HepG2 (cell line): ENCODE measurements at places on chromosomes 7 and 10.

DNA sequence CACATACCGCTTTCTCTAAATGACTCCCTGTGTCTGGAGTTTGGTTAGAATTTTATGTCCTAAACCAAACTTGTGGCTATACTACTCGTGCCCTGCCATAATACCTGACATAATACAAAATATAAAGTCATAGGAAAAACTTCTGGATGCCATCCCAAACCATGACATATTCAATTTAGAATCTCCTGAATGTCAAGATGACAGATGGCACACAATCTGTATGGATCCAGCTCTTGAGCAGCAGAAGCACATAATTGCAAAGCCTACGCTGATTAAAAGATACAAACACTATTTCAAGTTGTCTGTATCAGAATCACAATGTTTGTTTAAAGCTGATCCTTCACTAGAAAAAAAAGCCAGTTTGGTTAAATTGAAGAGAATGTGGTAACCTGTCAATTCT, 22.4 kb upstream of the CDC14C start:
- DNase-seq = no peak

GRCh38 chr10:88090568-88091214, 227.3 kb downstream of the PTEN start:
- no peak for DNase-seq

DNA sequence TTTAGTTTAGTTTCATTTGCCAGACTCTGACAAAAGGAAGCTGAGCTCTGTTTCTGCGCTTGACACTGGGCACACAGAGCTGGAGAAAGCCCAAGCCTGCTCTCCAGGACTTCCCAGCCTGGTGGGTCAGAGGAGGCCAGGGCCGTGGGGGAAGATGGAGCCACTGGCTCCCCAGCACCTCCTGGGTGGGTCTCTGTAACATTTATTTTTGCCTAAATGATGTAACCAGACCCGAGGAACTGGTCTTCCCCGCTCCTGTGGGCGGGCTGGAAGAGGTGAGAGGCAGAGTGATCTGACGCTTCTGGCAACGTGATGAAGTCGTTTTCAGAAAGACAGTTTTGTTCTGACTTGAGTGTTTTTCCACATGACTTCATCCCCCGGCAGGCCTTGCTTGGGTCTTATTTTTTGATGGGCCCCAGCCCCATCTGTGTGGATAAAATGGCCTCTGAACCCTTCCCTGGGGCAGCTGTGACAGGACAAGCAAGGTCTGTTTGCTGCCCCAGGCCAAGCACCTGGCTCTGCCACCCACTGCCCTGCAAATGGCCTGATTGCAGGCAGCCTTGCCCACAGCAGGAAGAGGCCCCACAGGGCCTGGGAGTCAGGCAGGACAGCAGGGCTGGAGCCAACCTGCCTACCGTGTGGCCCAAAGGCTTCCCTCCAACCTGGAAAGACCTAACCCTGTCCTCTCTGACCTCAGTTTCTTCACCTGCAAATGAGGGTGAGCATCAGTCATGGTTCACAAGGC, 304.9 kb upstream of the ZMIZ1 start:
- DNase-seq = no peak

DNA sequence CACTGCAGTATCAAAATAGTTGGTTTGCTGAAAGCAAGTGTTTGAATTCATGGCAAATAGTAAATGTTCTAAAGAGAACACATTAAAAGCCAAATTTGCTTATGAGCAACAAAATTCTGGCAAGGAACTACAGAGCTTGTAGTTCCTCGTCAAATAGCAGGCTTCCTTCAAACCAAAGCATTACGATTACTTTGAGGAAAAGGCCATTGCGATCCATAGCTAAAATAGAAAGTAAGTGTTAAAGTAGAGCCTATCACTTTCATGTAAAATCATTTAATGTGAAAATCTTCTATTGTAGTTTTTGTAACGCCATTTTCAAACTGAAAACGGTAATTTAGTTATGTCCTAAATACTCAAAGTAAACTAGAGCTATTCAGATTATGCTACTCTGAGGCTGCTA, 20.1 kb downstream of the CACNA2D1 start:
- no peak for DNase-seq

GRCh38 chr7:42686594-42687156, 225.2 kb downstream of the C7orf25 start:
- DNase-seq = no peak

GRCh38 chr10:133400624-133401424, 6.9 kb downstream of the MTG1 start:
- DNase-seq = no peak

DNA sequence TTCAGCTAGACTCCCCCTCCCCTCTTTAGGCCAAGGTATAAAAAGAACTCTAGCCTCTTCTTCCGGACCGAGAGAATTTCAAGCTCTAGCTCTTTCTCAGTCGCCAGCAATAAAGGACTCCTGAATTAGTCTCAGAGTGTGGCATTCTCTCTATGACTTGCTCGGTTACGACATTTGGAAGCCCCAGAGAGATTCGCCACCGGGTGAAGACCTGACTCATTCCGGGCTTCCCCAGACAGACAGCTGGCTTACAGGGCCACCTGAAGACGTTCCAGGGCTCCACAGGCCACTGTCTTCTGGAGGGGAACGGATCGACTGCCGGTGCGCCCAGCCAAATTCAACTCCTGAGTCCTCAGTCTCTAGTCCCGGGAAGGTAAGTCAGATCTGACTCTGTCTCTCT, at the start of gene AKR1B15:
Gene AKR1B15, plus strand, starts transcription at position 234 of the 400 bp plus-strand sequence. CDS start 15,510 bp downstream, outside the sequence.
- no peak for DNase-seq

DNA sequence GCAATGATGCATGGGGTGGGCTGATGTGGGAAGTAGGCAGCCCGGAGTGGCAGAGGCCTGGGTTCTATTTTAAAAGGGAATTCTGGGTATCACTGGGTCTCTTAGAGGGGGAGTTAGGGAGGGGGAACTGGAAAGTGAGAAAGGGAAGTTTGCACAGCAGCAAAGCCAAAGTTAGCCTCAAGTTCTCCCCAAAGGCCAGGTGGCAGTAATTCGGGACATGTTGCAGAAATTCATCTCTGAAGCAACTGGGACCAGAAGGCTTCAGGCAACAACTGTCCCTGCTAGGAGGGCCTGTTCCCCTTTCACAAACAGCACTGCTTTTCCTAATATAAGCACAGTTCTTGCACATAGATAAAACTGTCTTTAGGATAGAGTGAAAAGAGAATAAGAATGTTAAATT, 67.4 kb downstream of the NOD1 start:
- DNase-seq = no peak

- no peak for DNase-seq
Observed at GRCh38 chr7:102836977-102837376, 75.8 kb upstream of the LRRC17 start.

GRCh38 chr7:75721426-75721825, 17.3 kb downstream of the HIP1 start:
- no peak for DNase-seq

- DNase-seq = no peak
Observed at GRCh38 chr7:135801877-135802276, 53.3 kb upstream of the FAM180A start.

DNA sequence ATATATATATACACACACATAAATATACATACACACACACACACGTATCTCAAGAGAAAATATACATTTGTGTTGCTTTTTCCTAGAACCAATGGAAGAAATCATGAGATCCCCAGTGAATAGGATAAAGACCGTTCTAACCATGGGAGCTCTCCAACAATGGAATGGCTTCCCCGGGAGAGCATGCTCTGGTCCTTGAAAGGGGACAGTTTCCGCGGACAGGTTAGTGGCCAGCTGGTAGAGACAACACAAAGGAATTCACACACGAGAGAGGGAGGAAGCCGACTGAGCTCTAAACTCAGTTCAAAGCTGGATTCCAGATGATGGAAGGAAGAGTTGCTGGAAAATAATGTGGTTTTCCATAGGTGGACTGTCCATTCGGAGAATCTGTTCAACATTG, 72.7 kb downstream of the SLC37A3 start:
- no peak for DNase-seq

GRCh38 chr7:96836456-96836855, 126.8 kb upstream of the SEM1 start:
- DNase-seq = no peak

DNA sequence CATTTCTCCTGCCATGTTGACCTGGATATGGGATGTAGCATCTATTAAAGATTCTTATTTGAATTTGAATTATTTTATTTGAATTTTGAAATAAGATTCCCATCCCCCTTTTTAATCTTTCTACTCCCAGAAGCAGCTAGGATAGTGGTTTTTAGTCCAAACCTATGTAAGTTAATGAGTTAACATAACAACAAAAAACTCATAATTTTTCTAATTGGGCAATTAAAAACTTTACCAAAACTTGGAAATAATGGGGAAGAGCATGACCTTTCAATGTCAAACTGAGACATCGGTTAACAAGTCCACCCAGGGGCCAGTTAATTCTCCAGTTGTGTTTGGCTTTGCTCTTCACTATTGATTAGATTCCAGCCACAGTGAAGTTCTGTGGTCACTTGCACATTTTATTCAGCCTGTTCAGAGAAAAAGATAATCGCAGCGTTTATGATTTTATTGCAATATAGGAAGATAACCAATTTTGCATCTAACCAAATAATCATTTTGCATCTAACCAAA, 1.2 kb upstream of the FAM13C start:
- DNase-seq = no peak

DNA sequence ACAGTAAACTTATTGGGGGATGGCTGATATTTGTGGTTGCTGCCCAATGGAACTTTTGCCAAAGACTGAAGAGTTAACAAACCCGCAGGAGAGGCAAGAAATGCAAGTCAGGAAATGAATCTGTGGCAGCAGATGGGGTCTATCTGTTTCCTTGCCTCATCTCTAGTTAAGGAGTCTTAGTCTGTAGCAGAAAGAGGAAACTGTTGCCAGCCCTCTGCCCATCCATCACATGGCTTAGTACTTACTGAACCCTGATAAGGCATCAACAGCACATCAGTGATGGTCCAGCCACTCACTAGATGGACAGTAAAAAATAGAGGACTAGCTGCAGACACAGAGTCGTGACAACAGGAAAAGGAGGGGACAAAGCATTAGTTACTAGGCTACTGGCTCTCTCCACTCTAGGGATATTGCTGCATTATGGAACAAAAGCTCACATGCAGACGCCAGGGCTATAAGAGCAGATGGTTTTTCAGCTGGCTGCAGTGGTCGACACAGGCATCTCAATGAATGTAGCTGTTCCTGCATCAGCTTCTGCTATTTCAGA, 614.7 kb downstream of the PARD3 start:
- DNase-seq = no peak

DNA sequence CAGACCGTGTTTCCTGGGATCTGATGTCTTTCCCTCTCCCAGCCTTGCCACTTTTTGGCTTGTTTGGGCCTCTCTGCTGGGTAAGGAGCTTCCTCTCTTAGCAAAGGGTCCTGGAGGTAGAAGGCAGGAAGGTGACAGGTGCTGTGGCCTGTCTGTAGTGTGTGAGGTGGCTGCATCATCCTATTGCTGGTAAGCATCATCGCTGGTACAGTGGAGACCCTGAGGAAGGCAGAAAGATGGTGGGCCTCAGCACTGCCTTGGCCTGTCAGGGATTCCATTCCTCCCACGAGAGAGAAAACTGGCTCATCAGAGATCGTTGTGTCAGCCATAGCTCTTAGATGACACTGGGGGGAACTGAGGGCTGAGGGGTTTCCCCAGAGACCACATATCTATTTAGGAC, 46.5 kb downstream of the ZMIZ1 start:
- DNase-seq = no peak

- no peak for DNase-seq
Observed at GRCh38 chr10:122019414-122019975, 30.5 kb downstream of the TACC2 start.

GRCh38 chr7:73648593-73649332, 18.9 kb upstream of the VPS37D start:
- no peak for DNase-seq

GRCh38 chr7:156927571-156928405, 21.7 kb upstream of the NOM1 start:
- DNase-seq = no peak

DNA sequence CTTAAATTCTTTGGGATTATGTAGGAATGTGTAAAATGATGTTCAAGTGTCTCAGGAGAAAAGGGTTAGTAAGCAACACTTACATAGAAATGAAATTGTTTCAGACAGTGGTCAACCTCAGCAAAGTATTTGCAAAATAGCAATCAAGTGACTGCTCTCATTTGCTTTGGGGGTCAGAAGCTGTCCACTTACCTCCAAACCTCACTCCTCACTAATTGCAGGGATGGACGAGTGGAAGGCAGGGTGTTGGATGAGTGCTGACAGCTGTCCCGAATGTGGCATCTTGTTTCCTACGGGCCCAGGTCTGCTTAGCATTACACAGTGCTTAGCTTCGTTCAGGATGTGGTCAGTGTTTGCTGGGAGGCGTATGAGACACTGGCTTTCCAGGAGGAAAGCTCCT, 437.0 kb downstream of the SUGCT start:
- no peak for DNase-seq

- DNase-seq = no peak
Observed at GRCh38 chr7:66276363-66276762, 71.2 kb downstream of the TPST1 start.

DNA sequence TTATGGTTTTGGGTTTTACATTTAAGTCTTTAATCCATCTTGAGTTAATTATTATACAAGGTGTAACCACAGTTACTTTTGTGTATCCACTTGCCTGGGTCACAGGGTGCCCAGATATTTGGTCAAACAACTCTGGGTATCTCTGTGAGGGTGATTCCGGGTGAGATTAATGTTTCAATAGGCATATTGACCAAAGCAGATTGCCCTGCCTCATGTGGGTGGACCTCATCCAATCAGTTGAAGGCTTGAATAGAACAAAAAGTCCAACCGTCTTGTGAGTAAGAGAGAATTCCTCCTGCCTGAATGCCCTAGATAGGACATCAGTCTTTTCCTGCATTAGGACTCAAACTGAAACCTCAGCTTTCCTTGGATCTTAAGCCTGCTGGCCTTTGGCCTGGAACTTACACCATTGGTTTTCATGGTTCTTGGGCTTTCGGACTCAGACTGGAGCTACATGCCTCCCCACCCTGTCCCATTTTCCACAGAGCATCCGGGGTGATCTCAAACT, 68.9 kb upstream of the ST8SIA6 start:
- DNase-seq = no peak

- no peak for DNase-seq
Observed at GRCh38 chr7:4939971-4940728, 18.8 kb downstream of the MMD2 start.

GRCh38 chr7:86647385-86648094, 3.8 kb downstream of the GRM3 start:
- DNase-seq = no peak

GRCh38 chr10:116810895-116811294, 38.4 kb upstream of the ENO4 start:
- DNase-seq = no peak

- DNase-seq = no peak
Observed at GRCh38 chr7:7739204-7740036, 21.0 kb upstream of the RPA3 start.

DNA sequence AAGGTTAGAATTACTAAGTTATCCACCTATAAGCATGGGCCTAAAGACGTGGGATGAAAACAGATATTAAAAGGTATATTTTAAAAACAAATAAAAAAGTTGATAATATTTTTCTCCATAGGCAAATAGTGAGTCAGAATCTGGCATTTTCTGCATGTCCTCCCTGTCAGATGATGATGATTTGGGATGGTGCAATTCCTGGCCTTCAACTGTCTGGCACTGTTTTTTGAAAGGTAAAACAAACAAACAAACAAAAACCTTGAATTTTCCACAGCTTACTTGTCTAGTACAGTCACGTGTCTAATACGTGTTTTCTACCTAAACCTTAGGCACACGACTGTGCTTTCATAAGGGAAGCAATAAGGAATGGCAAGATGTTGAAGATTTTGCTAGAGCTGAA, 17.4 kb downstream of the HBP1 start:
- DNase-seq = no peak

- no peak for DNase-seq
Observed at GRCh38 chr7:95472581-95473161, 13.1 kb upstream of the ASB4 start.

- DNase-seq = peak; percentile 32
Observed at GRCh38 chr10:120942806-120943413, 91.7 kb downstream of the WDR11 start.
